Activated CD8-positive, alpha-beta T cell treated with anti-CD3 and anti-CD28 coated beads, Interleukin-2, amount 10 ng/mL, durations not matched to agents 7 days and 5 days (primary cell): ENCODE measurements at places on chromosomes 2 and 18.

GRCh38 chr2:101036562-101036961, 34.5 kb downstream of the RPL31 start:
- DNase-seq = no peak
- H3K36me3 ChIP-seq = no peaks in the 10 kb centered on the region
- no peaks in the 10 kb centered on the region for H3K27me3 ChIP-seq
- no peak overlapping the region for H3K27ac ChIP-seq

DNA sequence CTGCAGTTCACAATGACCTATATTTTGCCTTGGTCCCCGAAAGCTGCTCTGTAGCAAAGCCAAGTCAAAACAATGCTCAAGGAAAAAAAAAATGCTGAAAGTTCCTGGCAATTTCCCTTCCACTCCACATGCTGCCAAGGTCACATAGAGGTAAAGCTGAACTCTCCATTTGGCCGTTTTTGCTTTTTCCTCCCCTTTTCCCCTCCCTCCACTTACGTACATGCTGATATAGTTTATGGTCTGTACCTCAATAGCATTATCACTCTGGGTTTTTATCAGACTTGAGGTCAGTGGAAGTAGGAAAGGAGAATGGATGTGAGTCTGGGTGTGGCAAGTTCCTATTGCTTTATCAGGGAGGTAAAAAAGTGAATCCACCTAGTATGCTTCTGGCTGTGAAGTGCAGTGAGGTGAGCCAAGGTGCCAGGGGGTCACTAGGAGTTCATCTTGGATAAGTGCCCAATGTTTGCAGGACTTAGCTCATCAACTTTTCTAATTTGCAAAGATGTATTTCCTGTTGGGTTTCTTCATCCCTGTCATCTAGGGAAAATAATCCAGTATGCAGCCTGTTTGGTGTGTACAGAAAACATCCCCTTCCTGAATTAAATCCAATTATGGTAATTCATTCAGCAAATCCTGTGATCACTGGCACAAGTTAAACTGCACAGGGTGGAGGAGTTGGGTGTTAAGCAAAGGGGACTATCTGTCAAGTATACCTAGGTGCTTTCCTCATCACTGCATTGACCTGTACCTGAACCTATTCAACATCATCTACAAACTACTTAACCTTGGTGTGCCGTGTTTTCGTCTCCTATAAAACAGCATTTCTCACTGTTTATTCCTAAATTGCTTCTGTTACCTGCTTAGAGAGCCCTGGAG, 124.3 kb upstream of the CYP26B1 start:
- H3K27me3 ChIP-seq = no peaks in the 10 kb centered on the region
- H3K27ac ChIP-seq = no peak overlapping the region
- H3K4me1 ChIP-seq = no peaks in the 10 kb centered on the region
- H3K4me3 ChIP-seq = no peak overlapping the region

GRCh38 chr2:1479346-1479745, 66.1 kb downstream of the TPO start:
- no peaks in the 10 kb centered on the region for H3K27me3 ChIP-seq
- H3K4me3 ChIP-seq = no peak overlapping the region
- no peaks in the 10 kb centered on the region for H3K36me3 ChIP-seq
- no peaks in the 10 kb centered on the region for H3K4me1 ChIP-seq
- no peak for DNase-seq

DNA sequence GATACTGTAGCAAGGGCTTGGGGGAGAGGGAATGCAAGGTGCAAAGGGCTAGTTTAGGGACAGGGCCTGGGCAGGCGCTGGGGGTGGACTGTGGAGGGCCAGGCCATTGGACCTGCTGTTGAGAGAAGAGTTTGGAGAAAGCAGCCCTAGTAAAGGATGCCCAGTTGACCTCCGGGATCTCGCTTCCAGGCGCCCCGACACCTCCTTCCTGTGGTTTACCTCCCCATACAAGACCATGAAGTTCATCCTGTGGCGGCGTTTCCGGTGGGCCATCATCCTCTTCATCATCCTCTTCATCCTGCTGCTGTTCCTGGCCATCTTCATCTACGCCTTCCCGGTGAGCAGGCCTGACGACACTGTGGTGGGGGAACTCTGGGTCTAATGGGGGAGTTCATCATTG, 229.0 kb downstream of the DYSF start:
- H3K27ac ChIP-seq = no peak overlapping the region
- no peaks in the 10 kb centered on the region for H3K27me3 ChIP-seq
- DNase-seq = no peak
- H3K4me1 ChIP-seq = no peaks in the 10 kb centered on the region
- no peak overlapping the region for H3K4me3 ChIP-seq
- no peaks in the 10 kb centered on the region for H3K36me3 ChIP-seq

GRCh38 chr2:240021488-240022104, 3.5 kb downstream of the NDUFA10 start:
- no peaks in the 10 kb centered on the region for H3K27me3 ChIP-seq
- no peak overlapping the region for H3K27ac ChIP-seq
- H3K4me3 ChIP-seq = no peak overlapping the region
- peaks cover 38% of the 10 kb centered on the region for H3K36me3 ChIP-seq
- peak; percentile 72 for DNase-seq
- peaks cover 18% of the 10 kb centered on the region for H3K4me1 ChIP-seq

GRCh38 chr2:240558236-240558761, 511 bp upstream of the ANKMY1 start:
- H3K27ac ChIP-seq = peak overlapping the region; percentile 20
- peaks cover 57% of the 10 kb centered on the region for H3K36me3 ChIP-seq
- peak overlapping the region; percentile 80 for H3K4me3 ChIP-seq
- H3K27me3 ChIP-seq = no peaks in the 10 kb centered on the region
- DNase-seq = peak; percentile 21

DNA sequence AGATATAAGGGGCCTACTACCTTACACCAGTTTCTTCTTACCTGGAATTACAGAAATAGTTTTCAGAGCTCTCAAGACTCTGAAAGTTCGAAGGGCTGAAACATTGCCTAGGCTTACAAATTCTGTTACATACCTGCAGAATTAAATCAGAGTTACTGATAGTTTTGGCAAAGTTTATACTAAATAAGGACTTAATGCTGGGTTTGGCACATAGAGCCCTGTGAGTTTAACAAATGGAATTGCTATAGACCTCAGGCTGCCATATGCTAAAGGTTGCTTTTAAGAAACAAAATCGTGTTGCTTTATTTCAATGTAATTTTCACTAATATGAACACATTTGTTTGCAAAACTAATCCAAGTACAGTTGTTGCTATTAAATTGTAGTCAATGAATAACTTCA, 40.1 kb downstream of the SCN3A start:
- H3K27me3 ChIP-seq = no peaks in the 10 kb centered on the region
- no peak overlapping the region for H3K27ac ChIP-seq
- H3K36me3 ChIP-seq = no peaks in the 10 kb centered on the region
- H3K4me1 ChIP-seq = no peaks in the 10 kb centered on the region
- DNase-seq = no peak
- no peak overlapping the region for H3K4me3 ChIP-seq

DNA sequence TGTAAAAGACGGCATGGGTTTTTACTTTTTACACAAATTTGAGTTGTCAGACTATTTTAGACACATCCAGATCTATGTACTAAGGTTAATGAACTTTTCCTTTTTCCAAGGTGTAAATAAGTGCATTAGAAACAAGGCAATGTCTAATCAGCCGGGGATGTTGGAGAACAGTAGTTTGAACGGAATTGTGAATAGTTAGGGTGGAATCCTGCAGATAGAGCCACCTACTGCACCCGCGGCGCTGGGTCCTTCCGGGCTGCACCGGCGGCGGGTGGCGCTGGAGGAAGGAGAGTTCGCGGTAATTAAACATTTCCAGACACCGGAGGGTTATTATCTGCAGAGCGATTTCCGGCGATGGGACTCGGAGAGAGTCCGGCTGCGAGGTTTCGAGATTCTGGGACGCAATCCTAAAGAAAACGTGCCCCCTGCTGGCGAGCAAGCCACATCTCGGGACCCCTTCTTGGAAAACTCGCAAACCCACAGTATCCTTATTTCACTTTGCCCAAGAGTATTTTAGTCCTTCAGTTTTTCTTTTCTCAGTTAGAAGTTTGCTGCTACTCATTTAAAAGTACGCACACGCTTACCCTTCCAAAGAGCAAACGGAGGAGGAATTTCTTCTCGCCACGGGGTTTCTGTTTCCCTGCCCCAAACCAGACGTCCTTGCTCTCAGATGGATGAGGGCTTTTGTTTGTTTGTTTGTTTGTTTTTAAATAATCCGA, 4.5 kb upstream of the OSR1 start:
- H3K27ac ChIP-seq = peak overlapping the region; percentile 44
- H3K4me3 ChIP-seq = peak overlapping the region; percentile 83
- peaks cover 38% of the 10 kb centered on the region for H3K4me1 ChIP-seq
- H3K27me3 ChIP-seq = peaks cover 86% of the 10 kb centered on the region

GRCh38 chr2:40511661-40512213, 59.8 kb upstream of the SLC8A1 start:
- no peak overlapping the region for H3K4me3 ChIP-seq
- H3K27ac ChIP-seq = no peak overlapping the region
- H3K36me3 ChIP-seq = no peaks in the 10 kb centered on the region
